Activated CD4-positive, alpha-beta T cell treated with anti-CD3 and anti-CD28 coated beads for 4 hours (primary cell): ENCODE measurements at places on chromosomes 7 and 10.

GRCh38 chr10:7915923-7916536 is 97.7 kb downstream of the TAF3 start:
- no peak for DNase-seq

DNA sequence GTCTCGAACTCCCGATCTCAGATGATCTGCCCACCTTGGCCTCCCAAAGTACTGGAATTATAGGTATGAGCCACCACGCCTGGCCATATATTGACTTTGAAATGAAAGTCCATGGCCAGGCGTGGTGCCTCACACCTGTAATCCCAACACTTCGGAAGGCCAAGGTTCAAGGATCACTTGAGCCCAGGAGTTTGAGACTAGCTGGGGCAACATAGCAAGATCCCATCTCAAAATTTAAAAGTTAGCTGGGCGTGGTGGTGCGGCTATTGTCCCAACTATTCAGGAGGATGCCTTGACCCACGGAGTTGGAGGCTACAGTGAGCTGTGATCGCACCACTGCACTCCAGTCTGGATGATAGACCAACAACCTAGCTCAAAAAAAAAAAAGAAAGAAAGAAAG is 6.0 kb upstream of the CCZ1 start:
- no peak for DNase-seq

- no peak for DNase-seq
These were observed 72.0 kb downstream of the GFRA1 start for GRCh38 chr10:116201011-116201410.

DNA sequence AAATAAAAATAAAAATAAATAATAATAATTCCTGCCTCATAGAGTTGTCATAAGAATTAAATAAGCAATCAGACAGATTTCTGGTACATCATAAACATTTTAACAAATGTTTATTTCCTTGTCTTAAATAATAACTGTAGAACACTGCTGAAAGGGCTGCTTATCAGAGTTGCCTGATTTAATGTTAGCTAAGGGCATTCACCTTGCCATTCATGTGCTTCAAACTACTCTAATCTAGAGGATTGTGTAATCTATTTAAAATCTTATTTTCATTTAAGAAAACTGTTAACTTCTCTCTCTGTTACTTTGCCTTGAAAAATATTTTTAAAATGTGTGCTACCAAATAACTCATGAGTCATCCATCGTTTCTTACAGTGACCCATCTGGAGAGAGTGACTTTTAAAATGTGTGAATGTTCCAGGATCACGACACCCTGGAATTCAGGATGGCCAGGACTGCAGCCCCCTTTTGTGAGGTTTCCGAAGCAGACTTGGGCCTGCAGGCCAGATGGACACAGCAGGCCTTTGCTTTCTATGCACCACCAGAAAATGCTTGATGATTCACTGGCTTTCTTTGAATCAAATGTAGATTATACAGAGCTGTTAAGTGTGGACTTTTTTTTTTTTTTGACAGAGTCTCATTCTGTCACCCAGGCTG is 109.1 kb upstream of the TNS3 start:
- no peak for DNase-seq

DNA sequence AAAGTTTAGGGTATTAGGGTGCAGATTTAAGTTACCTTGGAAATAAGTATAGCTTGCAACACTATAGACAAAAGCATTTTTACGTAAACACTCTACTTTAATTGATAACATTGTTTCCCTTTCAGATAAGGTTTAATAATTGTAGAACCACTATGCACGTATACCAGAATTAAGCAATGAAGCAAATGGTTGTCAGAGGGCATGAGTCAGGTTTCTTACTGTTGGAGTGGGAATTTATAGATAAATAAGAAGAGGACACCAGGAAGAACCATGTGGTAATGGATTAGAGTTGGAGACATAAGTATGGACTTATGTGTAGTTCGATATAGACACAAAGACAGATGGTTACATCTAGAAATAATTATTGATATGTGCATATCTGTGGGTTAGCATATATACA is 355.6 kb downstream of the ETV1 start:
- no peak for DNase-seq
